ENCODE measurements at places on chromosomes 16 and 17.

GRCh38 chr16:8885674-8886592 lies 3.8 kb downstream of the LITAFD start:
- no peak for DNase-seq

DNA sequence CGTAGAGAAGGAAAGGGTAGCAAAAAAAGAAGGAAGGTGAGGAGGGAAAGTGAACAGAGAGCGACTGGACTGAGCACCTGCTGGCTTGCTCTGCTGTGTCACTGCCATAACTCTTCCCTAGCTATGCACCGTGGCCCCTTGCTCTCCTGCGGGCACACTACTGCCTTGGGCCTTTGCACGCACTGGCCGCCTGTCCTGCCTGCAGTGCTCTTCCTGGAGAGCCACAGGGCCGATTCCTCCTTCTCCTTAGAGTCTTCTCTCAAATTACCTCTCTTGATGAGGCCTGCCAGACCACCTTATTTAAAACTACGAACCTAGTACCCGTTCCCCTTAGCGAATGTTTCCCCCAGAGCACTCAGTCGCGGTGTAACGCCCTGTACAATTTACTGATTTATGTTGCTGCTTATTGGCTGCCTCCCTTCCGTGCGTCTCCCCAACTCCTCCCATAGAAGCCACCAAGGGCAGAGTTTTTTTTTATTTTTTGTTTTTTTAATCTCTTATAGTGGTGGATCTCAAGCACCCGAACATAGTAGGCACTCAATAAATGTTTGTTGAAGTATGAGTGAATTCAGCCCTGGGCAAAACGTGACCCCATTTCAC lies 70.3 kb downstream of the RAI1 start:
- no peak for DNase-seq

DNA sequence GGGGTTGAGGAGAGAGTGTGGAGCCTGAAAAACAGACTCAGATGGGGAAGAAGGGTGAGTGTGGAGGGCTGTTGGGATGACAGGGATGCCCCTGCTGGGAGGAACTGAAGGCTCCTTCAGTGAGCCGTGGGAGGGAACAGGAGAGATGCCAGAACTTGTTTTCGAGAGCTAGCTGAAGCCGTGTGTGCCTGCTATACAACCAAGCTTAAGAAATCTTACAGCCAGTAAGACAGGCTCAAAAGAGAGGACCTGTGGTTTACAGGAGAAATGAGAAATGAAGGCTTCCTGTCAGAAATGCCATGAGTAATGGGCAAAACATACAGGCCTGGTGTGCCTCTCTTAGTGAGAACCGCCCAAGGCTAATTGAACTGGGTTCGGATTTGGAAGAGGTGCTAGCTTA lies 99.6 kb downstream of the SPACA3 start:
- DNase-seq, result no peak

DNA sequence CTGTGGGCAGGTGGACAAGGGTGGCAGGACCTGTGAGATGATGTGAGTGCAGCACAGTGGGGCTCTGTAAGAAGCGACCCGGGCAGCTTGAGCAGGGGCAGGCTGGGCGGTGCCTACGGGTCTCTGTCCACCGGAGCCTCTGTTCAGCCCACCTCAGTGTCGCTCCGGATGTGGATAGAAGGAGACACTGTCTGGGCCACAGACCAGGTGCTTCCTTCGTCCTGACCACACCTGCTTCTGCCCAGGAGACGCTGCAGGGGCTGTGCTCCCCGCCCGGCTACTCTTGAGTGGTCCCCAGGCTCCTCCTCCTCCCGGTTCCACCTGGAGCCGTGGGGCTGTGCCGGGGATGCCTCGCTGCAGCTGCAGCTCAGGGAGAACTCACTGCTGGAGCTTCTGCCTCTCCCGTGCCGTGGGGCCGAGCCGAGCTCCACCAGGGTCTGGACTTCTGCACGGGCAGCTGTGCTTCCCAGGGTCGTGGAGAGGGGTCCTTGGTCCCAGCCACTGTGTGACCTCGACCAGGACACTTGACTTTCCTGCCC lies 21.5 kb downstream of the METRNL start:
- DNase-seq, result no peak

DNA sequence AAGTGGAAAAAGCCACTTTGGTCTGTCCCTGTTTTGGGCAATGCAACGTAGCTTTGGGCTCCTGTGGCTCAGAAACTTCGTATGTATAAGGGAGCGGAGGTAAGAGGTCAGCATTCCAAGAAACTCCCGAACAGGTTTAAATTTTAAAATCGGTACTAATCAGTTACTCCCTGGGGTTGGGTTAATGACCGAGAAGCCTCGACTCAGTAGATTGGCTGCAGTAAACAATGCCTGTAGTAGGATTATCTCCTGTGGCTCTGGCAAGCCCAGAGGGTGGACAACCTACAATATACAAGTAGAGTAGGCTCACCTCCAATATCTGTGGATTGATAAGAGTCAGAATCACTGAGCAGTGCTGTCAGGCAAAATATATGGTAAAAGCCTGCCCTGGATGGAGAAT lies 1.6 kb upstream of the GNA13 start:
- no peak for DNase-seq

GRCh38 chr17:2110436-2110835 lies 55.5 kb downstream of the HIC1 start:
- no peak for DNase-seq

GRCh38 chr16:85675251-85675874 lies 13.4 kb downstream of the GINS2 start:
- peak; percentile 37 for DNase-seq

DNA sequence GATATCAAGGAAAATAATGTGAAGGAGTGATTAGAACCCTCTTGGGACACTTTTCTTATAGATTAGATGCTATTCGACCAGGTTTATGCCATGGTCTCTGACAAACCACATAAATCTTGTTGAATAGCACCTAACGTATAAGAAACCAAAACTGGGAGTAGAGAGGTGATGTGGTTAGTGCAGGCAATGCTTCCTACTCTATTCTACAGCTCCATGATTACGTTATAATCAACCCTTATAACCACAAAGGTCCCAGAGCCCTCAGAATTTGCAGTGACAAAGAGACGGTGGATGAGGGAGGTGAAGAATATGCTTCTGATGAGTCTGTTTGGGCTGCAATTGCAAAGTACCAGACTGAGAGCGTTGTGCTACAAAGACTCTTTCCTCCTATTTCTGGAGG lies 78.4 kb downstream of the ARHGAP44 start:
- no peak for DNase-seq

Data from GM13977 (cell line).